ENCODE measurements at places on chromosomes 5 and 9. TPM values are rescaled to one million over a fixed set of nuclear protein-coding genes. Genes with fewer than 3 reads are reported as not detected.

DAB2 gene
- total RNA-seq, result 3.4 TPM

MYMK gene
- not detected for total RNA-seq

DNA sequence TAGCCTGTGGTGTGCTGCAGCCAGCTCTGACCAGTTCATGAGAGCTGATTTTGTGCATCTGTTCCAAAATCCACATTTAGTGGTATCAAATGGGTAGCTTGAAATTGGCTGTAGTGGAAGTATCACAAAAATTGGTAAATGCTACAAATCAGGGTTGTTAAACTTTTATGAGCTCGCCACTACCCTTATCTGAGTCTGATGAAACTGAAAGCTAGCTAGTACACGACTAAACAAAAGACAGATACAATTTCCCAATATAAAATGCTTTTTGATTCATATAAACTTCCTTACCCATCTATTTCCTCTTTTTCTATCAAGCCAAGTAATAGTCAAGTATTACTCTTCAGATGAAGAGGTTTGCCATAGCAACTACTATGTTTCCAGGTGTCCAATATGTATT is 392.0 kb downstream of the TMEM161B start:
- no peak for DNase-seq

PCDHGA2 gene
- total RNA-seq, result 0.05 TPM

GRCh38 chr5:149680810-149681221 is 49.3 kb upstream of the PPARGC1B start:
- DNase-seq, result no peak

- DNase-seq, result no peak
Measured at GRCh38 chr5:176396330-176396729, 7.8 kb downstream of the HIGD2A start.

GRCh38 chr9:122281368-122281767 is 16.7 kb downstream of the MRRF start:
- DNase-seq, result no peak

DMRTA1 gene
- total RNA-seq, result not detected

DNA sequence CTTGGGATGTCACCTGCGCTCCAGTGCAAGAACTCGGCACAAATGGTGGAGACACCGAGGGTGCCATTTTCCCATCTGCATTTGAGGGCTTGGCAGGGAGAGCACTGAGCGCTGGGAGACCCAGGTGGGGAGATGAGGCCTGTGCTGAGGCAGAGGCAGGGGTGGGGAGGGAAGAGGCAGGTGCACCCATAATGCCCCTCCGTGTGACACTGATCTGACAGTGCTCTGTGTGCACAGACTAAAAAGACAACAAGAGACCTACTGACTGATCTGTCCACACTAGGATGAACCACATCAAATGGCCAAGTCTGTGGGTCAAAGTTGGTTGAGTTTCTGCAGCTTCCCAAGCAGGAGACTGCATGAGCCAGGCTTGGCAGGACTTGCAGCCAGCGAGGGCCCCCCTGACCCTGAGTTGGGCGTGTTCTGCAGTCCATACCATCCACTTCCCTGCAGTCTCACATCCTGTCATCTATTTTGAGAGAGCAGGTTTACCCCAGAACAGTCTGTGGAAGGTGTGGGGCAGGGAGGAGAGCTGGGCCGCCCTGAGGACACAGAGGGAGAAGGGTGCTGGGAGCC is 41.9 kb downstream of the NEK6 start:
- DNase-seq, result no peak

Data from HT-29 (cell line).